HS-5 (cell line): ENCODE measurements at places on chromosomes 12 and 14.

DNA sequence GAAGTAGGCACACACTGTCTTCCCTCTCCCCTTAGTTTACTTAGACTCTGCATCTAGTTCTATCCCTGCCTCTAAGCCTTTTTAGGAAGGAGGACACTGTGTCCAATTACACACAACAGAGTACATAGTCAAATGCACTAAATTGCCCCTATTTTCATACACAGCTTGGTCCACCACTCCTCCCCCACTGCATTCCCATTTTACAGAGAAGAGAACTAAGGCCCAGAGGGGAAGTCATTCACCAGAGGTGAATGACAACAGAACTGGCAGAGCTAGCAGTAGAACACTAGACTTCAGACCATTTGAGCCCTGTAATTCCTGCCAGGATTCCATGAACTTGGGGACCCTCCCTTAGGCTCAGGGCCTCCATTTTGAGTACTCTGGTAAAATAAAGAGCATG is 1.1 kb upstream of the JPH4 start:
- DNase-seq, result no peak

DNA sequence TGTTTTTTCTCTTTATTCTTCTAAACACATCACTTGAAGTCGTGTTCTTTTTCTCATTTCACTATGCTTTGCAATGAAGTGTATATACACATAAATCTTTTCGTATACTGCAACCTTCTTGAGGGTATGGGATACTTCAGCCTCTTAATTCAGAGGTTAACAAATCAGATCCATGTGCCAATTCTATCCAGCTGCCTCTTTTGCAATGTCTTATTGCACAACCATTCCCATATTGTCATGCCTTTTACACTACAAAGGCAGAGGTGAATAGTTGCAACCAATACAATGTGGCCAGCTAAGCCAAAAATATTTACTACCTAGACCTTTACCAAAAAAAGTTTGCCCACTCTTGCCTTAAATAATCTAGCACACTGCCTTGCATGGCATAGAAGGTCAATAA is 224.5 kb upstream of the FOXG1 start:
- no peak for DNase-seq

DNA sequence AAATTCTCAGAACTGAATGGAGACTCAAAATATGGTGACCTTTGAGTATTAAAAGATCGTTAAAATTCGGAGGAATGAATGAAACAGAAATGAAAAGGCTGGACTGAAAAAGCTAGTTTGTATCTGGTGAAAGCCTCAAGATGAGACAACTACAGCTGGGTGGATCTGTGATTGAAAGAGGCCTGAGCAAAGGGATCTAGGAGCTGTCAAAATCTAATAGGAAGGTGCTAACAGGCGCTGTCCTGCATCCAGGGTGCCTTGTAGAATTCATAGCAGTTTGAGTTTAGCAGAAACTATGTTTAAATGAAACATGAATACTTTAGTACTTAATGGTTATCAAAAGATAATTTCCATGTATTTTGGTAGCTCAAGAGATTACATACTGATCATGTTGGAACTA is 2.3 kb downstream of the YY1 start:
- DNase-seq, result no peak

- DNase-seq, result no peak
Measured at GRCh38 chr14:70897464-70897863, 9.8 kb upstream of the PCNX1 start.

DNA sequence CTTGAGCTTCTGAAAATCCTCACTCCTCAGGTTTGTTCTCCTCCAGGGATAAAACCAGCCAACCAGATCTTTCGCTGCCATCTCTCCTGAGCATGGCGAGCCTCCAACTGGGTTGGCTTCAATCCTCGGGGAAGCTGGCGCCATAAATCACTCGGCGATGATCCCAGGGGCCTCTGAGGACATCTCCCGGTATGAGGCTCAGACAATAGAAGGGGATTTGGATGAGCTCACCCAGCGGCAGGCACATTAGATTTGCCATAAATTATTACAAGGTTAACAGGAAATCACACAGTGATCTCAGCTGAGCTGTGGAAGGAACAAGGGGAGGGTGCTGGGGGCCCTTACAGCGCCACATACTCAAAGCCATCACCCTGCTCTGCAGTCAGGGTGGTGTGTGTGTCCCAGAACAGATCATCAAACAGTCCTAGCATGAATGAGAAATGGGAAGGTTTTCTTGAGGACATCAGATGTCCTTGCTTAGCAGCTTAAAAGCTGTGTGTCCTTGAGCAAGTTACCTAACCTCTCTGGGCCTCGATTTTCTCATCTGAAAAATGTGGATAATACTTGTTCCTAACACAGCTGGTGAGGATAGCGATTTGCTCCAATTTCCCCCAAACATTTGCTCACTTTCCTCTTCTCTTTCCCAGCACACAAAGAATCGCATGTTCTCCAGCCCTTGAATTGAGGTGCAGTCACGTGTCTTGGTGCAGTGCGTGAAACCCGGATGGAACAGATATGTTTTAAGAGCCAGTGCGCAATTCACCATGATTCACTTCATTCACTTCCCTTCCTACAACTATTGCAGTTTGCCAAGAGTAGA is 142.8 kb downstream of the SCARB1 start:
- peak; percentile 46 for DNase-seq
